ENCODE measurements at places on chromosomes 13 and 19. TPM values are rescaled to one million over a fixed set of nuclear protein-coding genes. Genes with fewer than 3 reads are reported as not detected.
A peak's percentile ranks its signal among the peaks of the same experiment; 100 is the strongest.

Gene CYP2A6
- total RNA-seq: not detected

DNA sequence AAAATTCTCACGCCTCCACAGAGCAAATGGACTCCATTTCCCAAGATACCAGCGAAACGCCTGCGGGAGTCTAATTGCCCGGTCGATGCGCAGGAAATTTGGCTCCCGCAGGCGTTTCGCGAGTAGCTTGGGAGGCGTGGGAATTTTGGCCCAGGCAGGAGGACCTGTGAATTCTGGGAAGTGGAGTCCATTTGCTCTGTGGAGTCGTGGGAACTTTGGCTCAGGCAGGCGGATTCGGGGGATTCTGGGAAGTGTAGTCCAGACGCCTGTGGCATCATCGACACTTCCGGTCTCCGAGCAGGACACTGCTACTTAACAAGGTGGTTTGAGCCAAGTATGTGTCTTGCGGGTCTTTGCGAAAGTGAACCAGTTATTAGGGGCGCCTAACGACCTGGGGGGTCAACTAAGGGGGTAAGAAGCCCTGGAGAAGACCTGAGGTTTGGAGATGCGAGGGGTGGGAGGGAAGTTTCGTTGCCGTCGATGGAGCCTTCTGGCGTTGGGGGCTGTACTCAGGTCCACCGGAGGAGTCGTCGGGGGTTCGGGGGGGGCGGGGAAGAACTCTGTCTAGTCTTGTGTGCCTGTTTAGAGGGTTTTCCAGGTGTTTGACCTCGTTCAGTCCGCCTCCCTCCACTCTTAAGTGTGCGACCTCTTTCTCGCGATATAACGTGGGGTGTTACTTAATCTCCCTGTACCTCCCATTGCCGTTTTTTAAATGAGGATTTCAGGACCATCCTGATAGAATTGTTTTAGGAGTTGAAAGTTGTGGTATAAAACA, at the start of gene ZNF155:
ZNF155 (plus strand) TSS at position 277 of the 775 bp plus-strand sequence. CDS start 4,356 bp downstream, outside the sequence.
- H3K27ac ChIP-seq: peak within 1 kb of the TSS; percentile 95
- peak within 1 kb of the TSS; percentile 98 for H3K4me3 ChIP-seq
- H3K27me3 ChIP-seq: no peaks in the 10 kb centered on the region

DNA sequence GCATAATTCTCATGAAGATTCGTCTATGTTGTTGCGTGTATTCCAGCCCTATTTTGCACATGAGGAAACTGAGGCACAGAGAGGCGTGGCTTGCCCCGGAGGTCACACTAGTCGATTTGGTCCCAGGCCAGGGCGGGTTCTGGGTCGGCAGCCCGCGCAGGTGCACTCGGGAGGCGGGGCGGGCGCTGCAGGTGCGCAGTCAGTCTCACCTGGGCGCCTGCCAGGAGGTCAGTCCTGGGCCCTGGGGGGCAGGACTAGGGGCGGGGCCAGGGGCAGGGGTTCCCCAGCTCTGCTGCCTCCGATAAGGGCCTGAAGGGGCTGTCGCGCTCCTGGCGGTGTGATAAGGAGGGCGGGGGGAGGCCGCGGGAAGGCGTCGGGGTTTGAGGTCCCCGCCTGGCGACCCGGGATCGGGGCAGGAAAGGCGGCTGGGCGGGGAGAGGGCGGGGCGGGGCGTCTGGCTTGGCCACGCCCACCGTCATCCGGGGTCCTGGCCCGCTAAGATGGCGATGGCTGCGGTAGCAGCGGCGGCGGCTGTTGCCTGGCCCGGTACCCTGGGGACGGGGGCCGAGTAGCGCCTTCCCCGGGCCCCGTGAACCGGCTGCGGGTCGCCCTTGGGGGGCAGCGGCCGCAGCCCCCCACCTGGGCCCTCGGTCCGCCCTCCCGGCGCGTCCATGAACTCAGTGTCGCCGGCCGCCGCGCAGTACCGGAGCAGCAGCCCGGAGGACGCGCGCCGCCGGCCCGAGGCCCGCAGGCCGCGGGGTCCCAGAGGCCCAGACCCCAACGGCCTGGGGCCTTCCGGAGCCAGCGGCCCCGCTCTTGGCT, at the start of gene ATG4D:
ATG4D (plus strand) TSS at position 485 of the 822 bp plus-strand sequence; CDS start at position 672, 187 bp downstream.
- peak within 1 kb of the TSS; percentile 67 for H3K27ac ChIP-seq
- H3K4me3 ChIP-seq: peak within 1 kb of the TSS; percentile 78
- no peaks in the 10 kb centered on the region for H3K27me3 ChIP-seq
- H3K4me1 ChIP-seq: peaks cover 3% of the 10 kb centered on the region
- no peaks in the 10 kb centered on the region for H3K36me3 ChIP-seq

DNA sequence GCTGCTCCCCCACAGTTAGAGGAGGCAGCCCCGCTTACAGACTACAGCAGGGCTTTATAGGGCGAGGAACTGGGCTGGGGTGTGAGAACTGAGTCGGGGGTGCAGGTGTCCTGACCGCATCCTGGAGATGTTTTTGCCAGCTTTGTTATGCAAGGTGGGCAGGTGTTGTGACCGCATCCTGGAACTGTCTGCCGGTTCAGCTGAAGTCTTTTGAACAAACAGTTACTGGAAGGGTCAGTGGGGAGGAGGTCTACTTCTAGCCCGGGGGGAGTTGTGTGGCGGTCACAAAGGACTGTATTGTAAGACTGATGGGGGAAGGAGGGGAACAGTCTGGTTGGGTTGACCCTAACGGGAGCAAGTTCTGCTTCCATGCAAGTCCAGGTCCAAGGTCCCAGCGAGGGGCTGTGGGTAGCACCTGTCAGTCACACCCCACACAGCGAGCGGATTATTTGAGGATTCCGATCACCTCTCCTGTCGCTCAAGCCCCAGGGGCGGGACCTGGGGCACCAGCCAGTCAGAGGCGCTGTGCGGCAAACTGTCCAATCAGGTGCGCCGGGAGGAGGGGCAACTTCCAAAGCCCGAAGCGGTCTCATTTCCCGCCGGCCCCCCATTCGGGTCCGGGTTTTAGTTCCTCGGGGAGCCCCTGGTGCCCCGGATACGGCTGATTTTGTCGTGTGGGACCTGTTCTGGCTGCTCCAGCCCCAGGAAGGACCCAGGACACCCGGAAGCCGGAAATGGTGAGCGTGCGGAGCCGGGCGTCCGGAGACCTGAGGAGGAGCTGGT, at the start of gene ZNF101:
ZNF101 (plus strand) TSS at position 610 of the 783 bp plus-strand sequence; CDS start at position 735, 125 bp downstream.
- no peaks in the 10 kb centered on the region for H3K36me3 ChIP-seq
- peak within 1 kb of the TSS; percentile 88 for H3K27ac ChIP-seq
- peaks cover 9% of the 10 kb centered on the region for H3K4me1 ChIP-seq

DNA sequence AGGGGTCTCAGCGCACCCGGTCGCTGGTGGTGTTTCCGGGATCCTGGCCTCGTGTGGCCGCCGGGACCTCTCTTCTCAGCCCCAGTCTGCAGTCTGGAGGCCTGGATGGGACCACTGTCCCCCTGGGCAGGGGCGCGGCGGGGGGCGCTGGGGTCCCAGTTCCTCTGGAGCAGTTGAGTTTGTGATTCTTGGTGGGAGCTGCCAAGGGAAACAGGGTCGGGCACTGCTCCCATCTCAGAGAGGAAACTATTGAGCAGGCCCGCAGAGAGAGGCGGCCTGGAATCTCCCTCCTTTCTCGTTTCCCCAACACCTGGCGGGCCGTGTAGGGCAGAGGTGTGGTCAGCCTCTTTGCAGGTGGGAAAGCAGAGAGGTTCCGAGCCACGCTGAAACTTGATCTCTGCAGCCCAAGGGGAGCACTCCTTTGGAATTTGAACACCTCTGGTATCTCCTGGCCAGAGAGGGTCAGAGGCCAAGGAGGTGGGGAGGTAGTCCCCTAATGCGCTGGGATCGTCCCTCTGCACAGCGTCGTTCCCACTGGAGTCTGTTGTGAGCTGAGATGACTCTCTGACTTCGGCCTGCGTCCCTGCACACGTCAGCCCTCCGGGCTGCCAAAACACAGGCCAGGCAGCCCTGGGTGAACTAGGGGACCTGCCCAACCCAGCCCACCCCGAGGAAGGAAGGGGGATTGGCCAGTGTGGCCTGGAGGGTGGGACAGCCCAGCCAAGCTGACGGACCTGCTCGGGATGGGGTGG, 741 bp downstream of the PLEKHF1 start:
- H3K36me3 ChIP-seq: no peaks in the 10 kb centered on the region
- no peak for DNase-seq
- H3K4me3 ChIP-seq: peak overlapping the region; percentile 92
- no peaks in the 10 kb centered on the region for H3K27me3 ChIP-seq
- no peak overlapping the region for H3K27ac ChIP-seq

Gene KIR2DL3
- total RNA-seq: not detected

GRCh38 chr13:111542530-111543341, 222.3 kb downstream of the TEX29 start:
- no peak for DNase-seq
- 0 out of 2 replicates have a peak, but pooled peaks cover 2% of the 10 kb centered on the region for H3K27me3 ChIP-seq
- no peak overlapping the region for H3K27ac ChIP-seq
- no peaks in the 10 kb centered on the region for H3K4me1 ChIP-seq

Gene CCDC97
- 47.1 TPM for total RNA-seq

Gene SLITRK6
- total RNA-seq: 0.61 TPM

Gene SLC10A2
- total RNA-seq: not detected

Data from Caco-2 (cell line).